ENCODE measurements at places on chromosomes 1 and 21.

- DNase-seq: no peak
These were observed 118.8 kb downstream of the RNF220 start for GRCh38 chr1:44523593-44524591.

DNA sequence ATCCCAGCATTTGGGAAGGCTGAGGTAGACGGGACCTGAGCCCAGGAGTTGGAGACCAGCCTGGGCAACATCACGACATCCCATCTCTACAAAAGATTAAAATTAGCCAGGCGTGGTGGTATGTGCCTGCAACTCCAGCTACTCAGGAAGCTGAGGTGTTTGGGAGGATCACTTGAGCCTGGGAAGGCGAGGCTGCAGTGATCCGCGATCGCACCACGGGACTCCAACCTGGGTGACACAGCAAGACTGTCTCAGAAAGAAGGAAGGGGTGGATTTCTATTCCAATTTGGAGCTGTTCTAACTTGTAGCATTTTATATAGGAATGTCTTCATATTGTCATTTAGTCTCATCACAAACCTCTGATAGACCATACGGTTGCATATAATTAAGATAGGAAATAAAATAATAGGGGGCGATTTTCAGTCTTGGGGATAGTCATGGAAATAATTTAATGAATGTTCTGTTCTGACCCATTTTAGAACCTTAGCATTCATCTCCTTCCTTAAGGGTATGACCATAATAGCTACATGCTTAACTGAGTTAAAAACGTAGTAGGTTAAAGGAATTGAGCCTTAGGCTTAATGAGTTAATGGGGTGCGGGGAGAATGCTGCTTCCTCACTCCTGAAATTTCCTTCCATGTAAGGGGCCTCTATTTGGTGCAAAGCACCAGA is 93.1 kb downstream of the ADCY10 start:
- no peak for DNase-seq

- no peak for DNase-seq
These were observed 38.6 kb downstream of the GPR3 start for GRCh38 chr1:27430903-27431600.

DNA sequence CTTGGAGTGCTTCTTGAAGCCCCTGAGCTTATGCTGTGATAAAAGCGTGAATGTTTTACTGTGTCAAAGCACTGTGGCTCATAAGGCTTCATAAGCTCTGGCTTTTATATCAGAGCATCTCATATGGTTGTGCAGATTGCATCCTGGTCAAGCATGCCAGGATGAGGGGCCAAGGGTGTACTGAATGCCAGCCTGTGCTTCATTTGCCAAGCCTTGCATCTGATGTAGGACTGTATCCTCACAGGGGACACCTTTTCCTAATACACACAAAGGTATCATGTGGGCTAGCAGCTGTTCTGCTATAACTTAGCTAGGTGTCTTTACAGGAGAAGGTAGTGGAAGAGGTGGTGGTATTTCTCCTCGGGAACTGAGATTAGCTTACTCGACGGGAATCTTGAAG is 134.7 kb downstream of the ST6GALNAC3 start:
- DNase-seq: no peak

DNA sequence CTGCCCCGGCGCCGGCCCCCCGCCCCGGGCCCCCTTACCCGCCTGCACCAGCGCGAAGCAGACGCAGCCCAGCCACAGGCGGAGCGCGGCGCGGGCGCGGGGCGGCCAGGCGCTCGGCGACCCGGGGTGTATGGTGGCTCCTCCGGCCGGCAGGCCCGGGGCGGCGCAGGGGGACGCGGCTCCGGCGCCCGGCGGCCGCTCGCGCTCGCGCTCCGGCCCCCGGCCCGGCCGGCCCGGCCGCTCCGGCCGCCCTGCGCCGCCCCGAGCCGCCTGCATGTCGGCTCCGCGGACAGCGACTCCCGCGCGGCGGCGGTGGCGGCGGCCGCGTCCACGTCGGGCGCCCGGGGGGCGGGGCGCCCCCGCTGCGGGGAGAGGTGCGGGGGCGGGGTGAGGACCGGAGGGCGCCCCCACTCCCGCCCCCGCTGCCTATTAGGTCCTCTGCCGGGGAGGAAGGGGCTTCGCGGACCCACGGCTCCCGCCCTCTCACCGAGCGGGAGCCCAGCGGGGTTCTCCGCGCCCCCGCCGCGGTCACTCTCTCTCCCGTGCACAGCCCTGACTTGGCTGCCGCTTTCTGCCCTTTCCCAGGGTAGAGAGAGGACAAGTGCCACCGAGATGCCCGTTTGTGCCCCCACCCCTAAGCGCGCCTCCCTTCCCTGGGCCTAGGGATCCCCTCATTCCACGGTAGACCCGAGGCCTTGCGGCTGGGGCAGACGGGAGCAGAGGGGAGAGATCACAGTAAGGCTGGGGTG is at the start of gene FNDC5:
Gene FNDC5 (minus strand): TSS at position 298 of the 749 bp plus-strand sequence.
- no peak for DNase-seq

- peak; percentile 40 for DNase-seq
These were observed 66.5 kb upstream of the ERRFI1 start for GRCh38 chr1:8092657-8093056.

DNA sequence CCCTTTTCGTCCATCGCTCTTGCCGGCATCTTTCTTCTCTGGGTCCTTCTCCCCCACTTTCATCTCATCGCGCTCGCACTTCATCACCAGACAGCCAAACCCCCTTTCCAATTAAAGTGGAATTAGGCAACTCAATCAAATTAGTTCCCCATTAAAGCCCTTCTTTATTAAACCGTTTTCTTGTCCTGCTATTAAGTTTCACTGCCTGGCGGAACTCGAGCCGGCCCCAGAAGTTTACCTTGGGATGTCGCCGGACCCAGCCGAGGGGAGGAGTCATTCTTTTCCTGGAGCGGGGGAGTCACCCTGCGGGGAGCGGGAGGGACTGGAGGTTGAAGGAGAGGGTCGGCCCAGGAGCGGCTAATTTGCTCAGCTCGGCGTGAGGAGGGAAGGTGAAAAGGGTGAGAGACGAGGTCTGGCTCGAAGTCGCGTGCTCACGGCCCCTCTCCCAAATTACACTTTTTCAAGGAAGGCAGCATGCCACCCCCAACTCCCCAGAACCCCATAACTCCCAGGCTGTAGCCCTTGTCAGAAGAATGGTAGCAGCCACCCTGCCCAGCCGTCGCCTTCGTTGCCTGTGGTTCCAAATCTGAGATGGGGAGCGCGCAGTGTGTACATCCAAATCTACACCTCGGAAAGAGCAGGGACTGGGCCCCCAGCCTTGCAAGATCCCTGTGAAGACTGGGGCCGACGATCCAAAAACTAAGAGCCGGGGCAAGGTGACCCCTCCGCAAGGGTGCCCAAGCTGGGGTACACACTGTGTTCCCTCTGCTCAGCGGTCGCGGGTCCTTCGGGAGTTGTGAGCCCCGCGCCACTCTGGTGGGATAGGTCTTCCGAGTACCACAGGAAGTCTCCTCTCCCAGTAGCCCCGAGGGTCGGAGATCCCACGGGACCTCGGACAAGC is 6.4 kb downstream of the DMRTA2 start:
- DNase-seq: no peak

DNA sequence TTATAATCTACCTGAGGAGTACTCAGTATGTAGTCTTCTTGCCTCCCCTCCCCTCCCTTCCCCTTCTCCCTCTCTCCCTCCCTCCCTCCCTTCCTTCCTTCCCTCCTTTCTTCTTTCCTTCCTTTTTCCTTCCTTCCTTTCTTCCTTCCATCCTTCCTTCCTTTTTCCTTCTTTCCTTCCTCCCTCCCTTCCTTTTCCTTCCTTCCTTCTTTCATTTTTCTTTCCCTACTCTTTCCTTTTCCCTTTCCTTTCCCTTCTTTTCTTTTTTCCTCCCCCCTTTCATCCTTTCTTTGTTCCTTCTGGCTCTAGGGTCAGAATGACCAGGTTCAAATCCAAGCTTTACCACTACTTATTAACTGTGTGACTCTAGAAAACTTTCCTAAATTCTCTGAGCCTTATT is 48.5 kb upstream of the HAO2 start:
- no peak for DNase-seq
